Effector memory CD4-positive, alpha-beta T cell (primary cell): ENCODE measurements at places on chromosomes 2 and 18.

DNA sequence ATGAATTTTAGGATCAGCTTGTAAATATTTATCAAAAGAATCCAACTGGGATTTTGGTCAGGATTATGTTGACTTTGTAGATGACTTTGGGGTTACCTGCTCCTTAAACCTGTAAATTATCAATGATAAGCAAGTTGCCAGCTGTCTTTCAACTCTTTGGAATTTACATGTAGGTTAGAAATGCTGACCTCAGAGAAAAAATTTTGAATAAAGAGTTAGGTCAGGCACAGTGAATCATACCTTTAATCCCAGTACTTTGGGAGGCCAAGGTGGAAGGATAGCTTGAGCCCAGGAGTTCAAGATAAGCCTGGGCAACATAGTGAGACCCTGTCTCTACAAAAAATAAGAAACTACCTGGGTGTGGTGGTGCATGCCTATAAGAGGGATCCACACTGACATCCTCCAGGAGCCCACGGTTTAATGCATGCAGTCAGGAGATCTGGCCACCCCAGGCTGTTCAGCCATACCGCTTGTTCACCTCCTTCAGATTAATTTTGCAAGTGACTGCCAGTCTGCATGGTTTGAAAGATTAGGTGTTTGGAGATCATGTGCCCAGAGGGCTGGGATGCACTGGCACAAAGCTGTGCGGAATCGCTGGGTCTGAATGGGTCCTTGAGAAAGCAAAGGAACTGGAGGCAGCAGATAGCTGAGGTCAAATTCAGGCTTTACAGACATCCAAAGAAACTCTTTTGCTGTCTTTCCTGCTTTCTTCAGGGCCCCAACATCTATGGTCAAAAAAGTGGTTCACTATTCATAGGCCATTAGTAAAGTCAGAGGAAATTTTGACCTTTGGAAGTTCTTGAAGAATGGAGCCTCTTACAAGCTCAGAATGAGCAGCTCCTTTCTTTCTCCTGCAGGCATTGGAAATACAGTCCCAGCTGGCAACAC, 83.4 kb upstream of the TXNDC2 start:
- no peak for DNase-seq

- no peak for DNase-seq
These were observed 85.8 kb downstream of the PTGR3 start for GRCh38 chr18:75123113-75123512.

DNA sequence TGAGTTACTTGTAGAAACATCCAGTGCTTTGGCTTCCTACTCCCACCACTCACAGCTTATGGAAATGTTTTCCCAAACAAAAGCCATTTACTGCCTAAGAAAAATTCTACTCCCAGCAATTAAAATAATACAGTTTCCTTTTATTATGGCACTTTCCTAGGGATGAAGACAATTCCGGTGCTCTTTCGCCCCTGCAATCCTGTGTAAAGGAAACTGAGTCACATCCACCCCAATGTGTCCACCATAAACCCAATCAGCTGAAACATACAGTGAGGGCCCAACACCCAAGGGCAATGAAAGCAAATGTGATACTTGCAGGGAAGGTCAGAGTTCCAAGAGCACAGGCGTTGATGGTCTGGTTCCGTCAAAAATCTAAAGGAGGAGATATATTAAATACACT, 62.0 kb upstream of the ST3GAL5 start:
- no peak for DNase-seq

GRCh38 chr2:98869272-98869641, 66.8 kb downstream of the CRACDL start:
- no peak for DNase-seq

GRCh38 chr2:168626096-168626495, 170.0 kb downstream of the CERS6 start:
- DNase-seq: no peak
